T-cell (primary cell): ENCODE measurements at places on chromosomes 5 and 9. TPM values are rescaled to one million over a fixed set of nuclear protein-coding genes. Genes with fewer than 3 reads are reported as not detected.

DNA sequence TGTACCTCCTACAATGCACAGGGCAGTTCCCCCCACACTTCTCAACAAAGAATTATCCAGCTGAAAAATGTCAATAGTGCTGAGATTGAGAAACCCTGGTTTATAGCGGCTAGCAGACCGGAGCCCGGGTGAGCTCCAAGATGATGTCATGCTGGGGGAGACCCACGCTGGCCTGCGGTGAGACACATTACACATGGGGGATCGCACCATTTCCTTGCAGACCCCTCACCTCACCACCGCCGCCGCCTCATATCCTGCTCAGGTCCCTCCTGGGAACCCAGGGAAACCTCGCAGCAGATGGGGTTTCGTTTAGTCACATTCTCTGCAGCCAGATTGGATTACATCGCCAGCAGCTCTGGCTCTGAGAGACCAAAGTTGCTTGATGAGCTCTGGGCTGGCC lies 14.7 kb upstream of the TNC start:
- no peak for DNase-seq

FOXI1 gene
- not detected for total RNA-seq

GRCh38 chr5:32639943-32640342 lies 54.6 kb downstream of the SUB1 start:
- DNase-seq: no peak

DNA sequence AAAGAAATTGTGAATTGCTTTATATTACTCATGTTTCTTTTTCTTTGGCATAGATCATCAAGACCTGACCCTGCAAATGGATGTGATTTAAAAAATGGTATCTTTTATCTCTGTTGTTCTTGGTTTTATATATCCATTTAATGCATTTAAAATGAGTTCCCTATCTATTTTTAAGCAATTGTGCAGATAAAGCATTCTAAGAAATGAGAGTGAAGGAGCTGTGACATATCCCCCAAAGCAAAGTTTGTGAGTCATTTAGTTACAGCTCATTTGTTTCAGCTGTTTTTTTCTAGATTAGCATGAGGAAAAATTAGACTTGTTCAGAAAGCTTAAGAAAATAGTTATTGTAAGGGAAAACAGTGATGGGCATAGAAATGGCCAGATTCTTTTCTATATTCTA lies 7.6 kb upstream of the ELOVL7 start:
- DNase-seq: no peak

ST8SIA4 gene
- 28.4 TPM for total RNA-seq

DNA sequence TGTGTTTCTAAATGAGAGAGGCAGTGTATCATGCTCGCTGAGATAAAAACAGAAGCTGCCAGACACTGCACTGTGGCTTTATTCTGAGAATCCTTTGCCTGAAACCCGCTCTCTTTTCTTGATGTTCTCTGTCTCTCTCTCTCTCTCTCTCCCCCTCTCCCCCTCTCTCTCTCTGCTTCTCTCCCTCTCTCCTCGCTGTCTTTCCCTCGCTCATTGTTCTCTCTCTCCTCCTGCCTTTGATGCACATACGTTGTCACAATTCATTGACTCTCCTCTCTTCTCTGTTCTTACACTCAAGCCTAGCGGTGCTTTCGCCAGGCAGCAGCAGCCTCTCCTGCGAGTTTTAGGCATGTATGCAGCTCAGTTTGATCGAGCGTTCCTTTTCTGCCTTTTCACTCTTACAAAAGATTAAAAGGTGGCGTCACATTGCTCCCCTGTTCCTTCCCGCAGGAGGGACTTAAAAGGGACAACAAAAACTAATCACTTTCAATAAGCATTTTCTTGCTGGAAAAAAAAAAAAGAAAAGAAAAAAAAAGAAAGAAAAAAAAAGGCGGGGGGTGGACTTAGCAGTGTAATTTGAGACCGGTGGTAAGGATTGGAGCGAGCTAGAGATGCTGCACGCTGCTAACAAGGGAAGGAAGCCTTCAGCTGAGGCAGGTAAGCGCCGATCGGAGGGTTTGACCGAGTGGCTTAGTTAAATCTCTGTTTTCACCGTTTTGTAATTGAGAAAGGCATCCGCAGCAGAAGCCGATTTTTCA lies 717.9 kb upstream of the WWC1 start:
- DNase-seq: no peak

GRCh38 chr5:135172718-135173117 lies 138.7 kb upstream of the PITX1 start:
- DNase-seq: no peak

OR1Q1 gene
- total RNA-seq: not detected

- no peak for DNase-seq
Observed at GRCh38 chr5:122933956-122934355, 88.5 kb downstream of the SNX24 start.

GRCh38 chr5:55316837-55317236 lies 9.0 kb downstream of the MTREX start:
- DNase-seq: no peak

DNA sequence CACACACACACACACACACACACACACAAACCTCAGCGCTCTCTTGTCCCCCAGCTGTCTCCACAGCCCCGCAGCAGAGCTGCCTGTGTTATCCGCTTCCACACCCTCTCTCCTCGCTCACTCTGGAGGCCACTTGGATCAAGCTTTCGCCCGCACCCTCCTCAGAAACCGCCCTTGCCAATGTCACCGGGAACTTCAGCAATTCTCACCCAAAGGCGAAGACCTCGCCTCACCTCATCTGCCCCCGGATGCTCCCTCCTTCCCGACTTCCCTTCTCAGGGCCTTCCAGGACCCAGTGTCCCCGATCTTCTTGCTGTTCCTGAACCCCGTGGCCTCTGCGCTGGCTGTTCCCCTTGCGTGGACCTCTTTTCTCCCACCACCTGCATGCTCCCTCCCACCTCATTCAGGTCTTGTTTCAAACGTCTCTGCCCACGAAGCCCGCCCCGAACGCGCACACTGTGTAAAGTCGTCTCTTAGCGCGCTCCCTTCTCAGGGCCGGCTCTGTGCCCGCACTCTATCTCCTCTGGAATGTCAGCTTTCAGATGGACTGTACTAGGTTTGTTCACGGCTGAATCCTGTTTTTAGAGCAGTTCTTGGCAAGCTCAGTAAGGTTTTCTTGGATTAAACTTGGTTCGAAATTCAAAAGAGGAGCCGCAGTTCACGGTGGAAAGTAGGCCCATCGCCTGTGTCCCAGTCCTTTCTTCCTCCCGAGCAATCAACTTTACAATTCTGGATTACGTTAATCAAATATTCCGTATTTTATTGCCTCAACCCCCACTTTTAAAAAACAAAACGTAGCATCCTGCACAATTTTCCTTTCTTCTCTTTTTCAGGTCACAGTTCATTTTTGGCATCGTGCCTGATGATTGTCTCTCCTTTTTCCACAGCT lies 1.0 kb upstream of the TRIM7 start:
- no peak for DNase-seq

HINT2 gene
- 30.3 TPM for total RNA-seq

SGCD gene
- total RNA-seq: 0.72 TPM

BHMT gene
- 0.76 TPM for total RNA-seq

- DNase-seq: no peak
Observed at GRCh38 chr5:91976451-91976850, 593.3 kb upstream of the ARRDC3 start.

CCDC180 gene
- total RNA-seq: 10.4 TPM

LCN12 gene
- total RNA-seq: 2.2 TPM

DNA sequence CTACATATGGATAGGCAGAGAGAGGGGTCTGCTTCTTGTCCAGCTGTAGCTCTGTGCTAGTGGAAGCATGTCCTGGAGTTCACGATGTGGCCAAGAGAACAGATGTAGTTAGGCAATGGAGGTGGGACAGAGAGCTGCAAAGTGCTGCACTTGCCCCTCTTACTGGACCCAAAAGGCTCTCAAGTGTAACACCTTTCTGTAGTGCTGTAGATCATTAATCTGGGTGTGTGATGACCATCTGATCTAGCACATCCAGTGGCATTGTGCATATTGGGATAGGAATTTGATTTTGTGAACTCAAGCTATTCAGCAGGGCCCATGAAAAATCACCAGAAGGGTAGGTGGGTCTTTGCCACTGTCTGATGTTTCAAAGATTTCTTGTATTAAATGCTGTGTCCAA lies 151.4 kb downstream of the KDM4C start:
- no peak for DNase-seq

DNA sequence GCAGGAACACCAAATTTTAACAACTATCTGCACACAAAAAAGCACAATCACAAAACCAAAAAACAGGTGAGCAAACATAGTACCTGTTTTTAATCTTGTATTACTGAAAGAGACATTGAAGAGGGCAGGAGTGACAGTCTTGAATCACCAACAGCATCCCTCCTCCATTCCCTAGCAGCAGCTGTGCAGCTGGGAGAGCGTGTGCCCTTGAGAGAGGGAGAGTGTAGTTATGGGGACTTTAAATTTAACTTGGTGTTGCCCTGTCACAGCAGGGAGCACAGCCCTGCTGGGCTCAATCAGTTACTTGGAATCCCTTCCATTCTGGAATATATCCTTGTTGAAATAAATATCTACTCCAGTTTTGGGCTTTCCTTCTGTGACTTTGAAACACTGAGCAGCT lies 1938.7 kb upstream of the NUDT12 start:
- DNase-seq: no peak

GRCh38 chr9:114202849-114203248 lies 47.5 kb downstream of the COL27A1 start:
- DNase-seq: no peak

GRCh38 chr9:81380504-81381359 lies 308.6 kb downstream of the TLE1 start:
- DNase-seq: no peak

DNA sequence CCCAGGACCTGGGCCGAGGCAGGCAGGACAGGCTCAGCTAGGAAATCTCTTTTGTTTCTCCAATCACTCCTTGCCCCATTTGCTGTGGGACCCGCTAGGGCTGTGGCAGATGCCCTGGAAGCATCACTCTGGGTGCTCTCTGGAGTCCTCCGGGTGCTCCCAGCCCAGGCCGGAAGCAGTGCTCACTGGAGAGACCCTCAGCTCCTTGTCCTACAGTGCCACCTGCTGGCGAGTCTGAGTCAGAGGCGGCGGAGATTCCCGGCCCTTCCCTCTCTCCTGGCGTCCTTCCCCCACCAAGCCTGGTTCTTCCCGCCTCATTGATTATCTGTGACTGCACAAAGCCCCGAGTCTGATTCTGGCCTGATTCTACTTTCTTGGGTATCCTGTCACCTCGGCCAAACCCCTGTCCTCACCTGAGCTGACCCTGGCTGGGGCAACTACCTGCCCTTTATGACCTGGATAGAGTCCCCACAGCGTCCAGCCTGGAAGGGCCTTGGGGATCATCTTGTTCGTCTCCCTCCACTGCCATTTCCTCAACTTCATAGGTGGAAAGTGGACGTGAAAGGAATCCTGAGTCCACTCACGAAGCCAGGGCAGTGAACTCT lies 7.3 kb upstream of the BARHL1 start:
- DNase-seq: no peak

GRCh38 chr9:114921171-114921570 lies 9.2 kb downstream of the TNFSF8 start:
- no peak for DNase-seq

ZNG1C gene
- 38.2 TPM for total RNA-seq
